Naive thymus-derived CD4-positive, alpha-beta T cell (primary cell): ENCODE measurements at places on chromosomes 3 and 15. TPM values are rescaled to one million over a fixed set of nuclear protein-coding genes. Genes with fewer than 3 reads are reported as not detected.

Gene NUDT16
- 7.0 and 7.6 TPM in 2 replicates for total RNA-seq

Gene RAF1
- total RNA-seq = 114 TPM

Gene DISP2
- 0.08 TPM for total RNA-seq

Gene CYP8B1
- not detected for total RNA-seq
